ENCODE measurements at places on chromosomes 2 and 18.

DNA sequence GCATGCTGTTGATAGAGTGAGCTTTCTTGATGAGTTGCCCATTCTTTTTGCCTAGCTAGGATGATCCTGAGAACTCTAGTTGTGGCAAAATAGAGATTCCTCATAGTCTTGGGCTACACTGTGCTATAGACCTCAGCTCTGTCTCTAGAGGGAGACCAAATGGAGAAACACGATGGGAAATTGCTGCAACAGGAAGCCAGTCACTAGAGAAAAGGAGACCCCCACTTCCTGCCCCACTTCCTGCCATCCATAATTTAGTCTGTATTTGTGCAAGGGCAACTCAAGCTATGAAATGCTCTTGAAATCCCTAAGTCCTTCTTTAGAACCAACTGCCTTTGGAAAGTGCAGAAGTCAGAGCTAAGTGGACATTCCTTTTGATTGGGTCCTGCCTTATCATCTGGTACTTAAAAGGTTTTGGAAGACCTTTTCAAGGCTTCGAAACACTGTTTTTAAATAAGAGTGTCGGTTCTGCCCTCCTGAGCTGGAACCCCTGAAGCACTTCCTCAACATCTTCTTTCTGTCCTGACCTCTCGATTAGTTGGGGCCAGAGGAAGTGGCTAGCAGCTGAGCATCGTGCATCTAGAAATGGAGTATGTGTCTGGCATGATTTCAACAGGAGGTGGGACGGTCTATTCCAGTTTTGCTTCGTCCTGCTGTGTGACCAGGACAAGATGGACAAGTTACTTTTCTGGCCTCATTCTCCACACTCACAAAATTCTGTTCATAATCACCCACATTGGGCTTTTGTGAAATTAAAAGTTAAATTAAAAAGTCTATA, 8.6 kb upstream of the KCNE4 start:
- no peaks in the 10 kb centered on the region for H3K27me3 ChIP-seq
- H3K4me1 ChIP-seq: no peaks in the 10 kb centered on the region
- DNase-seq: no peak
- no peak overlapping the region for H3K4me3 ChIP-seq

DNA sequence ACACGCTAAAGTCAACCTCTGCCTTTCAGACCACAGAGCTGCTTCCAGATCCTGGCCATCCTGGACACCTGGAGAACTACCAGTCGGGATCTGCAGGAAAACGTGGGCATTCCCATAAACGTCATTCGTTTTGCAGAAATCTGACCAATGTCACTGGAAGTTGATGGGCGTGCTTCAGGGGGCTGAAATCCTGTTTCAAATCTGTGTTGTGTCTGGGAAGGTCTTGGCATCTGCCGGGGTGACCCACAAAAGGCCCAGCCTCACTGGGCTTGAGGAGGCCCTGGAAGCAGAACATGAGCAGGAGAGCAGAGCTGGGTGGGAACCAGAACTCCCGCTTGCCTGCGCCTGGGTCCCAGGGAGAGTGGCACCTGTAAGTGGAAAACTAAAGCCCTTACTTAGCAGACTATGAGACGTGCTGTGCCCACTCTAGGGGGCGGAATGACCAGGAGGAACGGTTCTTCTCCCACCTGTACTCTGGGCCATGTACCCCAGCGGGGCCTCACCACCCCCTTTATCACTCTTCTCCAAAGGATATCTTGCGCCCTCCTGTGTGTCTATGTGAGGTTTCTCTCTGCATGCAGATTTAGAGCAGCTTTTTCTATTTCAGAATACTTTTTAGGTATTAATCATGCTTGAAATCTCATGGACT, 200.9 kb downstream of the FAM210A start:
- H3K4me1 ChIP-seq: peaks cover 5% of the 10 kb centered on the region
- peak overlapping the region; percentile 49 for H3K27ac ChIP-seq
- H3K4me3 ChIP-seq: no peak overlapping the region
- H3K36me3 ChIP-seq: no peaks in the 10 kb centered on the region

DNA sequence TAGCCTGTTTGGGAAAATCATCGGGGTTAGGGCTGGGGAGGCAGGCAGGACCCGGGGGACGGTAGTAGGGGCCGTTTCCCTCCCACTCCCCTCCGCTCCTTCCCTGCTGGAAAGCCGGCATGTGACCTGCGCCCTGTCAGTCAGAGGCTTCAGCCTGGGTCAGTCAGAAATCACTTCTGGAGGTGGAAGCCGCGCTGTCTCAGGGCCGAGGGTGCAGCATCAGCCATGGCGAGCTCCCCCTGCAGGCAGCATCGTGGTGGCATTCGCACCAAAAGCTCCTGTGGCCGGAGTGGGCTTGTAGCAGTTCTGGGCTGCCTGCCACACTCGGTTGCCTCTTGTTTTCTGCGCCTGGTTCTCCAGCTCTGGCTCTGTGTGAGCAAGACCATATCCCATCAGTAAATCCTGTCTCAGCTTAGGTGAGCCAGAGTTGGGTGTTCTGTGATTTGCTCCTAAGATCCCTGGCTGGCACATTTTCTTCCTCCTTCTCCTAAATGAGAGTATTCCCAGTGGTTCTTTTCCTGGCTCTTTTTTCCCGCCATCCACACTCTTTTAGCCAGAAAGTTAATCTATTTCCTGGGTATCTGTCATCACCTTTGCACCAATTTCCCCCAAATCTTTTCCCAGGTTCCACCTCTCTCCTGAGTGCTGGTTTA, 123.9 kb upstream of the CD302 start:
- H3K4me3 ChIP-seq: no peak overlapping the region
- H3K27ac ChIP-seq: no peak overlapping the region
- DNase-seq: peak; percentile 65
- H3K4me1 ChIP-seq: peaks cover 11% of the 10 kb centered on the region
- no peaks in the 10 kb centered on the region for H3K36me3 ChIP-seq

- H3K27me3 ChIP-seq: no peaks in the 10 kb centered on the region
- H3K4me3 ChIP-seq: no peak overlapping the region
- no peaks in the 10 kb centered on the region for H3K36me3 ChIP-seq
- DNase-seq: no peak
- H3K4me1 ChIP-seq: peaks cover 6% of the 10 kb centered on the region
Measured at GRCh38 chr18:75036917-75037688, 171.8 kb downstream of the PTGR3 start.

DNA sequence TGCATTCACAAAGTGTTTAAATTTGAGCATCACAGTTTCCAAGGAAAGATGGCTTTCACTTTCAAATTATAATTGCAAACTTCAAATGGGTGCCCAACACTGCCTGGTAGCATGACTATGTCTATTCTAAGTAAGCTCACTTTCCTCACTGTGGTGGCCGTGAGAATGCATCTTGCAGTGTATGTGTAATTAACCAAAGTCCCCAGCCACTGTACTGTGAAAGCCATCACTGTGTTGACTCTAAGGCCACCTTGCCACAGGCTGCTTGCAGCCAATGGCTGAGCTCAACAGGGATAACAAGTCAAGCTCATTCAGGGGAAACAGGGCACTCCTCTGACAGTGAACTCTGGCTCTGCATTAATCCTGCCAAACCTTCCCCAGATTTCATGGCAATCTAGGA, 43.3 kb upstream of the LGALSL start:
- no peaks in the 10 kb centered on the region for H3K36me3 ChIP-seq
- H3K4me3 ChIP-seq: no peak overlapping the region
- H3K27ac ChIP-seq: no peak overlapping the region
- no peak for DNase-seq

- no peak for DNase-seq
- peaks cover 16% of the 10 kb centered on the region for H3K27me3 ChIP-seq
- no peaks in the 10 kb centered on the region for H3K4me1 ChIP-seq
- H3K4me3 ChIP-seq: no peak overlapping the region
- H3K27ac ChIP-seq: no peak overlapping the region
Measured at GRCh38 chr18:59715445-59715844, 18.2 kb upstream of the CCBE1 start.

GRCh38 chr18:74760436-74760835, 162.8 kb downstream of the ZNF407 start:
- H3K36me3 ChIP-seq: peaks cover 6% of the 10 kb centered on the region
- no peak overlapping the region for H3K4me3 ChIP-seq
- H3K27me3 ChIP-seq: no peaks in the 10 kb centered on the region
- no peak for DNase-seq

DNA sequence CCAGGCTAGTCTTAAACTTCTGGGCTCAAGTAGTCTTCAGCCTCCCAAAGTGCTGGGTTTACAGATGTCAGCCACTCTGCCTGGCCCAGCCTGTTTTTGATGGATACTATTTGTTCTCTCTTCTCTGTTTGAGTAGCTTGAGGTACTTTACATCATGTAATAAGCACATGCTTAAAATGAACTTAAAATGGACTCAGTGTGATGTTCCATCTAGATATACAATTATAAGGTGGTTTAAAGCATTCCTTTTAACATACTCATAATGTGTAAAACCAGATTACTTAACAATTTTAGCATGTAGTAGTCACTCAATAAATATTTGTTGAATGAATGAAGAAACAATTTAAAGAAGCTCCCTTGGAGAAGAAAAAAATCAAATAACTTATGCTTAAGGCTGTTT, 9.6 kb downstream of the PTPRM start:
- no peaks in the 10 kb centered on the region for H3K36me3 ChIP-seq
- H3K27ac ChIP-seq: no peak overlapping the region
- DNase-seq: no peak

- H3K4me1 ChIP-seq: no peaks in the 10 kb centered on the region
- no peak overlapping the region for H3K4me3 ChIP-seq
- H3K27ac ChIP-seq: no peak overlapping the region
- H3K36me3 ChIP-seq: no peaks in the 10 kb centered on the region
Measured at GRCh38 chr18:32301976-32302743, 112.3 kb downstream of the MEP1B start.

DNA sequence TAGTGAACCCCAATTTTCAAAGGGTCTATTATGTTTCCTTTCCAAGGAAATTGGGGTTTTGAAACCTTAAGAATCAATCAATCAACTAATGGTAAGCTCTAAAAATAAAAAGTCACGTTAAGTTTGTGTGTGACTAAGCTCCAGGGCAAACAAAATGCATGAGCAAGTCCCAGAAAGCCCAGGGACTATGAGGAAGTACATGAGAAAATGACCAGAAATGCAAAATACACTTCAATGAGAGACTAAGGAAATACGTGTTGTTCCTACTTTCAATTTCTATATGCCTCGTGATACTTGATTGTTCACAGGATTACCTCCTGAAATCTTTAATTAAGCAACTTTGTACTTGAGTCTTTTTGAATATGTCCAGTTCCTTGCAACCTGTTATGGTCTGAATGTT, 684.4 kb upstream of the SYT4 start:
- no peak for DNase-seq
- H3K27me3 ChIP-seq: no peaks in the 10 kb centered on the region
- H3K4me3 ChIP-seq: no peak overlapping the region

DNA sequence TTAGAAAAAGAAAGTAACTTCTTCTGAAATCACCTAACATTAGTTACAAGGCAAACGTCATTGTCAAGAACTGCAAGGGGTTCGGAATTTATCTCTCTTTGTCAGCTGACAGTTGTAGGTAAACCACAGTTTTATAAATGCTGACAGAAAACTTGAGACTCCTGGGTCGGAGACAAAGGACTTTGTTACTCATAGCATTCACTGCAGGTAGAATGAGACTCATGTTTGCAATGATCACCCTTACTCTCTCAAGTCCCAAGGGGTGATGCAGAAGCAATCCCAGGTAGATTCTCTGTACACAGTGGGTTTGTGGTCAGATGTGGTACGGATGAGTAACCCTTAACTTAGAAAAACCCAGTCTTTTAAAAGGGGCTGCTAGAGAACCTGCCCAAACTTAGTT, 757.8 kb downstream of the TRIB2 start:
- H3K36me3 ChIP-seq: no peaks in the 10 kb centered on the region
- no peak for DNase-seq
- no peak overlapping the region for H3K4me3 ChIP-seq
- H3K27me3 ChIP-seq: no peaks in the 10 kb centered on the region
- H3K4me1 ChIP-seq: no peaks in the 10 kb centered on the region

- H3K36me3 ChIP-seq: peaks cover 1% of the 10 kb centered on the region
- H3K27me3 ChIP-seq: no peaks in the 10 kb centered on the region
- no peak overlapping the region for H3K4me3 ChIP-seq
- peaks cover 77% of the 10 kb centered on the region for H3K4me1 ChIP-seq
- no peak for DNase-seq
- peak overlapping the region; percentile 73 for H3K27ac ChIP-seq
Measured at GRCh38 chr2:68230241-68231060, 21.9 kb downstream of the PPP3R1 start.

GRCh38 chr2:188292348-188293239, 920 bp downstream of the GULP1 start:
- no peak overlapping the region for H3K4me3 ChIP-seq
- H3K27ac ChIP-seq: no peak overlapping the region
- H3K36me3 ChIP-seq: no peaks in the 10 kb centered on the region
- peaks cover 29% of the 10 kb centered on the region for H3K27me3 ChIP-seq
- DNase-seq: no peak

- H3K4me1 ChIP-seq: no peaks in the 10 kb centered on the region
- H3K36me3 ChIP-seq: peaks cover 14% of the 10 kb centered on the region
- DNase-seq: no peak
- no peaks in the 10 kb centered on the region for H3K27me3 ChIP-seq
Measured at GRCh38 chr2:239954166-239955086, 70.7 kb downstream of the NDUFA10 start.

DNA sequence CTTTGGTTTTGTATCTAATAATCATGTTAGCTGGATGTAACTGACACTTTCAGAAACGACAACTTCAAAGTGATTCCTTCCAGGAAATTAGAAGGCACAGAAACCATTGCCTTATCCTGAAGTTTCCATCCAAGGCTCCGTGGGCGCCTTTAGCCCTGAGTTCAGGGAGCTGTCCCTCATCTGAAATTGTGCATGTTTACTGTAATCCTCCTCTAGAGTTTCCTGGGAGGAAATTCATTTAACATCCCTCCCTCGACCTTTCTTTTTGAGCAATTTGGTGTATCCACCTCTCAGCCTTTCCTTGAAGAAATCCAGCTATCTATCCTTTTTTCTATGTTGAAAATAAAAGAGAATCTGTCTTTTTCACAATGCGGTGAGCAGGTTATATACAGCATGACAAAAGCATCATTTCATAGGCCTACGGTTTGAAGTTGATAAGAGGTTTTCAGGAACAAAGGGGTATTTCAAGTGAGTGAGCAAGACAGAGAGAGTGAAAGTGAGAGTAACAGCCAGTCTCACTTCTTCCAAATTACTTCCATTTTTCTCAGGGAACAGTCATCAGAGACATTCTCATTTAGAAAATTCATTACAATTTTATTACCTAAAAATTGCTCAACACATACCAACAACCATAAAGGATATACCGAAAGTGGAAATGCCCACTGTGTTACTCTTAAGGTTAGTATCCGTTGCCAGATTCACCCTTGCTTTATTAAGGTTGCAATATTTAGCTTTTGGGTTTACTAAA, 167.3 kb downstream of the MREG start:
- no peaks in the 10 kb centered on the region for H3K4me1 ChIP-seq
- H3K27ac ChIP-seq: no peak overlapping the region
- H3K4me3 ChIP-seq: no peak overlapping the region
- DNase-seq: no peak
- peaks cover 20% of the 10 kb centered on the region for H3K27me3 ChIP-seq
- no peaks in the 10 kb centered on the region for H3K36me3 ChIP-seq

DNA sequence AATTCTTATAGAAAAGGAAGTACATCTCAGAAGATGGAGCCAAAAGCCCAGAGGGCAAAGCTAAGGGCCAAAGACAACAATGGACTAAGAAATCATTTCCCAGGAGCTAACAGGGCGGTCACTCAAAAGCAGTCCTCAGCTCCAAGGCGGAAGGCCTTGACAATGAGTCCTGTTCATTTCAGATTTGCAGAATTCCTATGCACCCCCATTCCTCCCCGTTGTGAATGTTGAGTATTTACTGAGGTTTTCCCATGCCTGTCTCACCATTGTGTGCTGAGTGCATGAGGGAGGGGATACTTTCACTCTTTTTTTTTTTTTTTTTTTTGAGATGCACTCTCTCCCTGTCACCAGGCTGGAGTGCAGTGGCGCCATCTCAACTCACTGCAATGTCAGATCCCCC, 18.8 kb upstream of the DTNB start:
- H3K4me1 ChIP-seq: no peaks in the 10 kb centered on the region
- H3K36me3 ChIP-seq: no peaks in the 10 kb centered on the region
- H3K27me3 ChIP-seq: no peaks in the 10 kb centered on the region
- H3K4me3 ChIP-seq: no peak overlapping the region
